ENCODE measurements at places on chromosomes 3 and 15.

DNA sequence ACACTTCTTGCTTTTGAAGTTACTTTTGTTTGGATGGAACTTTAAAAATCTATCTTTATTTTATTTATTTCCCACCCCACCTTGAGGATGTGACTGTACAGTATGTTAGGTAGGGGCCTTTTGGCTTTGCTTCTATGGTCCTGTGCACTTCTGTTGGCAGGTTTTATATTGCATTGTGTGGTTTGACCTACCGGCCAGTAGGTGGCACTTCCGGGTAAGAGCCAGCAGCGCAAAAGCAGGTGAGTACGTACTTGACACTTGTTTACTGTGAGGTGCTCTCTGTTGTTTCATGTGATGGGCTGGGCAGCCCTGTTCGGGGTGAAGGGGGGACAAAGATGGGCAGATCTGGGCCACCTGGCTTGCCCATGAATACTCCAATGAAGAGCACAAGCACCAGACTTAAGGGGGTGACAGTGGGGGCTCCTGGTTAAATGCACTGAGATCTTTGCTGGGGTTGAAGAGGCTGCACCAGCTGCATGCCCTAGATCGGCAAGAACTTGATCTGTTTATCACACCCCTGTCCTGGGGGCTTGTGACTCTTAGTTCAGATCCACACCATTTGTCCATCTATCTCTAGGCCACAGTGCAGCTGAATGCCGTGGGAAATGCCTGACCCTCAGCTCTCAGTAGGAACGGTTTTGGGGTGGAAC, 131.6 kb downstream of the NLGN1 start:
- no peak for DNase-seq

- DNase-seq: no peak
Observed at GRCh38 chr3:181328346-181328745, 338.8 kb upstream of the DNAJC19 start.

- no peak for DNase-seq
Observed at GRCh38 chr15:44296625-44297524, 8.4 kb downstream of the GOLM2 start.

- DNase-seq: no peak
Observed at GRCh38 chr15:39321977-39322376, 258.9 kb upstream of the THBS1 start.

GRCh38 chr3:143119974-143120715, 574 bp downstream of the CHST2 start:
- peak; percentile 28 for DNase-seq

- no peak for DNase-seq
Observed at GRCh38 chr3:184332370-184333090, 4.9 kb upstream of the FAM131A start.
